ENCODE measurements at places on chromosomes 2 and 18. TPM values are rescaled to one million over a fixed set of nuclear protein-coding genes. Genes with fewer than 3 reads are reported as not detected.

The KCNJ3 gene
- polyA plus RNA-seq: 0.68 TPM

The ASTL gene
- not detected for polyA plus RNA-seq

The SIGLEC15 gene
- not detected for polyA plus RNA-seq

The C2orf78 gene
- not detected for polyA plus RNA-seq

The M1AP gene
- polyA plus RNA-seq: not detected

The MARCO gene
- not detected for polyA plus RNA-seq

The UGT1A6 gene
- not detected for polyA plus RNA-seq

The SLC38A11 gene
- not detected for polyA plus RNA-seq

The PROC gene
- 0.33 TPM for polyA plus RNA-seq

The TP53I3 gene
- 4.7 TPM for polyA plus RNA-seq

The SLC11A1 gene
- 0.04 TPM for polyA plus RNA-seq

The CYP27A1 gene
- polyA plus RNA-seq: not detected

The INPP5D gene
- not detected for polyA plus RNA-seq

The MYO5B gene
- polyA plus RNA-seq: 0.42 TPM

The KLHL41 gene
- 2.7 TPM for polyA plus RNA-seq

The ZNF385B gene
- polyA plus RNA-seq: 0.30 TPM

The KCNE4 gene
- not detected for polyA plus RNA-seq

The IL1R2 gene
- polyA plus RNA-seq: not detected

The CCDC74B gene
- 22.8 TPM for polyA plus RNA-seq

The IL1R1 gene
- not detected for polyA plus RNA-seq

The GALNT3 gene
- 7.4 TPM for polyA plus RNA-seq

The GKN2 gene
- not detected for polyA plus RNA-seq

The AMER3 gene
- polyA plus RNA-seq: 19.2 TPM

The EVA1A gene
- polyA plus RNA-seq: not detected

The RBM44 gene
- polyA plus RNA-seq: 2.5 TPM

The DNAJC5G gene
- not detected for polyA plus RNA-seq

The FAM237A gene
- polyA plus RNA-seq: not detected

The SCN7A gene
- polyA plus RNA-seq: 0.09 TPM

The DYSF gene
- polyA plus RNA-seq: not detected

The HOXD12 gene
- polyA plus RNA-seq: not detected

The SLC14A1 gene
- polyA plus RNA-seq: not detected

The ABCG8 gene
- not detected for polyA plus RNA-seq

The IL37 gene
- polyA plus RNA-seq: not detected

The LDLRAD4 gene
- 1.9 TPM for polyA plus RNA-seq

The BMP10 gene
- not detected for polyA plus RNA-seq

The TFCP2L1 gene
- 0.04 TPM for polyA plus RNA-seq

The NCKAP5 gene
- polyA plus RNA-seq: 2.1 TPM

The SCG2 gene
- polyA plus RNA-seq: 30.5 TPM

The SLC9A2 gene
- polyA plus RNA-seq: 0.09 TPM

The NPPC gene
- polyA plus RNA-seq: 21.5 TPM

The SMYD1 gene
- not detected for polyA plus RNA-seq

The PLEK gene
- polyA plus RNA-seq: 0.10 TPM
